Stomach (tissue), 19 donors: ENCODE measurements at places on chromosomes 2 and 18. TPM values are rescaled to one million over a fixed set of nuclear protein-coding genes. Genes with fewer than 3 reads are reported as not detected.

The PKDCC gene
- 176 TPM for total RNA-seq

- H3K27ac ChIP-seq, result no peak overlapping the region
- no peaks in the 10 kb centered on the region for H3K4me1 ChIP-seq
- no peaks in the 10 kb centered on the region for H3K27me3 ChIP-seq
- no peaks in the 10 kb centered on the region for H3K36me3 ChIP-seq
- DNase-seq, result no peak
- no peak overlapping the region for H3K4me3 ChIP-seq
Observed at GRCh38 chr2:84874381-84875212, 6.3 kb downstream of the TRABD2A start.

DNA sequence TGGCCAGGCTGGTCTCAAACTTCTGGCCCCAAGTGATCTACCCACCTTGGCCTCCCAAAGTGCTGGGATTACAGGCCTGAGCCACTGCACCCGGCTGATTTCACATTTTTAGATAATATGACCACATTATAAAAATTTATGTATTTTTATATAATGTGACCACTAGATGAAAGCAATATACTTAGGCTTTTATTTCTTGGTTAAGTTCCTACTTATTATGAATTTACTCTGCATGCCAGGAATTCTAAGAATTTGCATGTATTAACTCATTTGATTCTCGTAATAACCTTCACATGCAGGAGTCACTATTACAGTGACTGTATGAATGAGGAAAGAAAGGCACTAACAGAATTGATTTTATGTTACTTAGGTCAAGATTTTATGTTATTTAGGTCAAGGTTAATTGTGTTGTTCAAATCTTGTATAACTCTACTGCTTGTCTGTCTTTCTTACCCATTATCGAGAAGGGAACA is 25.6 kb upstream of the CASP8 start:
- peaks cover 36% of the 10 kb centered on the region for H3K4me1 ChIP-seq
- H3K4me3 ChIP-seq, result peak overlapping the region; percentile 40
- H3K36me3 ChIP-seq, result no peaks in the 10 kb centered on the region

DNA sequence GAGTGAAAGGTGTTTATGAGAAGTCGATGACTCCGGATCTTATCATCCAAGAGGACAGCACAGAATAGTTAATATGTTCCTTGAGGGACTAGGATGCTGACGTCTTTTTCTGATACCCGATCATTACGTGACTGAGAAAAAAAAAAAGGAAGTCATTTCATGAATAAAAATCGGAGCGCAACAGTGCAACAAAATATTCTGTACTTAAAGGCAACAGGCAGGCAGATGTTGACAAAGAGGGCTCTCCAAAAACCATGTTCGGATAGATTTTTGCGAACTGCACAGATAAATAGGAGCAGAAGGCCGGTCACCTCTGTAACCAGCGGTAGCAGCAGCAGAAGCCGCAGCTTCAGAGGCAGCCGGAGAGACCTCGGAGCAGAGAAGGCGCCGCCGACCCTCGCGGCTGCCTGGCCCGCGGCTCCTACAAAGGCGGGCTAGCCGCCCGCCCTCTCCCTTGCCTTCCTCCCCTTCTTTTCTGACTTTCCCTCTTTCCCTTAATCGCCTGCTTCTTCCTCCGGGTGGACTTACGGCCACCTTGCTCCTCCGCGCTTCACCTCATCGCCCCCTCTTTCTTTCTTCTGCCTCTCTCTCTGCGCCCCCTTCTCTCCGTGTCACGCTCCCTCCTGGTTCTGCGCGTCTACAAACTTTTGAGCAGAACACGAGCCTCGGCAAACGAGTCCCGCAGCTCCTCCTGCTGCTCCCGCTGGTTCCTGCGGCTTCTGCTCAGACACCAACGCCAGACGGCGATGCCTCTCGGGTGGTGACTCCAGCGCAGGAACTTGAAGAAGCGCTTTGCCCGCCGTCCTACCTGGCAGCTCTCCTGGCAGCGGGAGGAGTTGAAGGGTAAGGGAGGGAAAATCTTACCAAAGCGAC is at the start of gene ADCYAP1:
Gene ADCYAP1 (plus strand): TSS at position 654 of the 873 bp plus-strand sequence. CDS start 516 bp downstream, outside the sequence.
- H3K4me3 ChIP-seq, result no peak within 1 kb of the TSS
- H3K27me3 ChIP-seq, result peaks cover 74% of the 10 kb centered on the region
- H3K27ac ChIP-seq, result no peak within 1 kb of the TSS
- peak; percentile 35 for DNase-seq
- peaks cover 42% of the 10 kb centered on the region for H3K4me1 ChIP-seq

- DNase-seq, result no peak
- H3K27me3 ChIP-seq, result no peaks in the 10 kb centered on the region
- no peak overlapping the region for H3K27ac ChIP-seq
Observed at GRCh38 chr2:208466151-208466919, 59.7 kb downstream of the PTH2R start.

The DSEL gene
- 8.7 TPM for total RNA-seq

The DES gene
- 5,539 TPM for total RNA-seq

GRCh38 chr18:11673560-11673959 is 15.5 kb upstream of the GNAL start:
- H3K27me3 ChIP-seq, result no peaks in the 10 kb centered on the region
- DNase-seq, result no peak
- no peaks in the 10 kb centered on the region for H3K4me1 ChIP-seq
- no peak overlapping the region for H3K4me3 ChIP-seq

GRCh38 chr2:64213532-64214275 is 69.5 kb upstream of the PELI1 start:
- H3K4me3 ChIP-seq, result no peak overlapping the region
- peaks cover 17% of the 10 kb centered on the region for H3K4me1 ChIP-seq
- no peaks in the 10 kb centered on the region for H3K27me3 ChIP-seq
- H3K27ac ChIP-seq, result peak overlapping the region; percentile 54
- DNase-seq, result no peak

- H3K27me3 ChIP-seq, result no peaks in the 10 kb centered on the region
- no peaks in the 10 kb centered on the region for H3K36me3 ChIP-seq
- no peaks in the 10 kb centered on the region for H3K4me1 ChIP-seq
Observed at GRCh38 chr2:167874812-167875211, 372.6 kb downstream of the STK39 start.

The LINC00305 gene
- total RNA-seq, result not detected

DNA sequence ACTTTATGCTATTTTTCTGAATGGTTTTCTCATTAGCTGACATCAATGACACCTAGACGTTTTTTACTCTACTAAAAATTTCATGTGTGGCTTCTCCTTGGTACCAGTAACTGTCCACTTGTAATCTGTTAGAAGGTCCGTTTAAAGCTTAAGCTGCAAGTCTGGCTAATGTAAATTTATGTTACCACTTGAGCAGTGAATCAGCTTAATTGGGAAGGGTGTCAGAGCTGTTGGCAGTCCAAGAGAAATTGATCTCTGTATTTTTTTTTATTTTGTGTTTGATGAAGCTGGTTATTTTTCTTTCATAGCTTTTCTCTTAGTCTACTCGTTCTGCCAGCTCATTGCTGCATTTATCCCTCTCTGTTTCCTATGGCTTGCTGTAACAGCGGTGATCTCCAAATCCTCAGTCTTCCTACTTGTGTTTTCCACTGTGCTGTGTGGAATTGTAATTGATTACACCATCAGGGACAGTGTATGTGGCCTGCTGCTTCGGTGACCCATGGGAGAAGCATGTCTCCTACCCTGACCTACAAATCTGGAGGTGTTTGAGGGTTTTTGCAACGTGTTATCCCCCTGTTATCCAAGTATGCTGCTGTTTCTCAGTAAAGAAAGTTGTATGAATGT is 724.2 kb upstream of the REG3G start:
- H3K36me3 ChIP-seq, result no peaks in the 10 kb centered on the region
- no peaks in the 10 kb centered on the region for H3K4me1 ChIP-seq
- no peak for DNase-seq
- H3K4me3 ChIP-seq, result no peak overlapping the region

- no peaks in the 10 kb centered on the region for H3K27me3 ChIP-seq
- no peaks in the 10 kb centered on the region for H3K36me3 ChIP-seq
- no peak overlapping the region for H3K27ac ChIP-seq
Observed at GRCh38 chr2:10884574-10884975, 27.2 kb upstream of the KCNF1 start.

GRCh38 chr2:217068677-217069250 is 208.9 kb upstream of the TNP1 start:
- H3K27ac ChIP-seq, result no peak overlapping the region
- H3K36me3 ChIP-seq, result no peaks in the 10 kb centered on the region
- H3K4me3 ChIP-seq, result no peak overlapping the region
- H3K4me1 ChIP-seq, result no peaks in the 10 kb centered on the region
- no peak for DNase-seq
- H3K27me3 ChIP-seq, result no peaks in the 10 kb centered on the region

- H3K27ac ChIP-seq, result no peak overlapping the region
- DNase-seq, result no peak
- no peaks in the 10 kb centered on the region for H3K36me3 ChIP-seq
- no peak overlapping the region for H3K4me3 ChIP-seq
- no peaks in the 10 kb centered on the region for H3K4me1 ChIP-seq
Observed at GRCh38 chr18:40987581-40987980, 967.5 kb upstream of the PIK3C3 start.

DNA sequence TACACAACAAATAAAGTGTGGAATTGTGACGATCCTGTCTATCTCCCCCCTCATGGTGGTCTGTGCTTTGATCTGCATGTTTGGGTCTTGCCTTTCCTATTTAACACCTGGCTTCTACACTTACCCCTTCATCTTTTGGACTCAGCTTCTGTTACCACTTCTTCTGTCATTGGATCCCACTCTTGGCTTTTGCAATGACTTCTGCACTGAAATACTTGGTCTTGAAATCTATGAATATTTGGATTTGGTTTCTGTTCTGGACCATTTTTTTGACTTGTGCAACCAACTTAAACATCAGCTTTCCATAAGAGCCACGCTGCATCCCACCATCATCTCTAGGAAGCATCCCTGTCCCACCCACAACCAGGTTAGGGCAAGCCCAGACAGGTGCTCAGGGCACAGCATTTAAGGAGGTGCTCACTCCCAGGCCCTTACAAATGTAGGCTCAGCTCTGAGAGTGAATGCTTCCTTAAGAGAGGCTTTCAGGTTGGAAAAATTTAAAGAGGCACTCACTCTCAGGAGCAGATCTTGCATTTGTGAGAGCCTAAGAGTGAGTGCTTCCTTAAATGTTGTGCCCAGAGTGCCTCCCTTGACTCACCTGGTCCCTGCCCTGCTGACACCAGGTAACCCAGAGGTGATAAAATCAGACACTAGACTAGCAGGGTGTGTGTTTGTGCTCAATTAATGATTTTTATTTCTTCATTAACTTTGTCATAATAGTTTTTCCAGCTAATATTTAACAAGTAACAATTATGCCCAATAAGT is 124.5 kb upstream of the SH3BP4 start:
- no peaks in the 10 kb centered on the region for H3K27me3 ChIP-seq
- H3K4me3 ChIP-seq, result no peak overlapping the region
- peaks cover 10% of the 10 kb centered on the region for H3K4me1 ChIP-seq
- H3K36me3 ChIP-seq, result no peaks in the 10 kb centered on the region
- H3K27ac ChIP-seq, result no peak overlapping the region

- H3K4me3 ChIP-seq, result no peak overlapping the region
- no peaks in the 10 kb centered on the region for H3K36me3 ChIP-seq
Observed at GRCh38 chr2:227414846-227415245, 27.1 kb upstream of the SCYGR1 start.

The LYG2 gene
- not detected for total RNA-seq

DNA sequence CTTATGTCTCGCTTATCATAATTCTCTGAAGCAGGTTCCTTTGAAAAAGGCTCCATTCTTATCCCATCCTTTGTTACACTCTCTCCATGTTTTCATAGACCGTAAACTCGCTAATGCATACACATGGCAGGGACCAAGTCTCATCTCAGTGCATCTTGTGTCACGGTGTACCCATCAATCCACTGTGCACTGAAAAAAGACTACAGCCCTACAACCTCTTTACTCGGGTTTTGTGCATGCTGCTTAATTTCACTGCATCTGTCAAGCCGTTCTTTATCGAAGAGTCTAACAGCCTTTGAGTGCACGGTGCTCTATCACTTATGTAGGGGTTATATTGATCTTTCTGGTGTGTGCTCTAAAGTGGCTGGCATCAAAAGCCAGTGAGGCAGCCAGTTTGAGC is 302.9 kb upstream of the ERBB4 start:
- H3K4me1 ChIP-seq, result no peaks in the 10 kb centered on the region
- no peak for DNase-seq
- no peaks in the 10 kb centered on the region for H3K27me3 ChIP-seq
- H3K4me3 ChIP-seq, result no peak overlapping the region
- H3K27ac ChIP-seq, result no peak overlapping the region

DNA sequence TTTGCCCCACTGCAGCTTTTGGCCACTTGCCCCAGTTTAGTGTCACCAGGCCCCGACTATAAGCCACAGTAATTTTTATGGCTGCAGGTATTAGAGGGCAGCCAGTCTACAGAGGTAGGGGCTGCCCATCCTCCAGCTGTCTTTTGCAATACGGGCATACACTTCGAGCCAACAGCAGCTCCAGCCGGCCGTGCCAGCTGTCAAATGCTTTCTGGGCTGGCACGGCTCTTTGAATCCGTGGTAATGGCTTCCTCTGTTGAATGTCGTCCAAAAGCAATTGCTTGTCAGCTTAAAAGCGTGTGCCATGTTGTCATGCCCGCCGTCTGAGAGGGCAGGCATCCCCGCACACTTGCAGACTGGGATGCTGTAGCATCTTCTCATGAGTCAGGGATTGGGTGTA is 41.3 kb downstream of the BCL2L11 start:
- H3K27ac ChIP-seq, result no peak overlapping the region
- H3K4me1 ChIP-seq, result peaks cover 22% of the 10 kb centered on the region
- H3K27me3 ChIP-seq, result no peaks in the 10 kb centered on the region
- peak; percentile 67 for DNase-seq
- H3K36me3 ChIP-seq, result peaks cover 41% of the 10 kb centered on the region
- no peak overlapping the region for H3K4me3 ChIP-seq

DNA sequence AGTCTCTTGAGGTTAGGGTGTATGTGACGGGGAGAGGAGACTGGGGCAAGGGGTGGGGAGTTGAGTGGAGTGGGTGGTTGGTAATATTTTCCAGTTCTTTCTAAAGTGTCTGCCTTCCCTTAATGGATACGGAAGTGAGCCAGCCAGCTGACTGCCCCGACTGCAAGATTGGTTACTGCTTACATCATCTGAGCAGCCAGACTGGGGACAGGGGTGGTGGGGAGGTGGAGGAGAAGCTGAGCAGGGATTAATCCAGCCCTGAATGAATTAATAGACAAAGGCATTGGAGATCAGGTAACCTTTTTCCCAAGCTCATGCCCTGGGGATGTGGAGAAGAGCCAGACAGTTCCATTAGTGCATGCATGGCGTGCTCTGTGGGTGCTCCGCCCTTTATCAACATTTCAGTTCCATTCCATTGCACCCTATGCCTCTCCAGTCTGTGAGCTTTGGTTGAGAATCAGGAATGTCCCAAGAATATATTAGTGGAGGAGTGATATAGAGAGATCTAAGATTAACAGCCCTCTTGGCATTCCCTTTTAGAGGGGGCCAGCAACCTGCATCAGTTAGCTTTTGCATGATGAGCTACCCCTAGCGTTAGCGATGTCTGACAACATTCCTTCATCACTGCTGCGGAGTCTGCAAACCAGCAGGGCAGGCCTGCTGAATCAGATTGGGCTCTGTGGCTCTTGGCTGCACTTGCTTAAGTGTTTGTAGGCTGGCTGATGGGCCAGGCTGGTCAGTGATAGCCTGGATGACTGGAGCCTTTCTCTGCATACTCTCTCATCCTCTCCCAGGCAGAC is 67.4 kb downstream of the TNP1 start:
- H3K27me3 ChIP-seq, result no peaks in the 10 kb centered on the region
- H3K27ac ChIP-seq, result peak overlapping the region; percentile 72
- H3K36me3 ChIP-seq, result no peaks in the 10 kb centered on the region
- peak; percentile 67 for DNase-seq
- H3K4me3 ChIP-seq, result no peak overlapping the region

The HOXD3 gene
- 1.5 TPM for total RNA-seq
